ENCODE measurements at places on chromosomes 4 and X.

DNA sequence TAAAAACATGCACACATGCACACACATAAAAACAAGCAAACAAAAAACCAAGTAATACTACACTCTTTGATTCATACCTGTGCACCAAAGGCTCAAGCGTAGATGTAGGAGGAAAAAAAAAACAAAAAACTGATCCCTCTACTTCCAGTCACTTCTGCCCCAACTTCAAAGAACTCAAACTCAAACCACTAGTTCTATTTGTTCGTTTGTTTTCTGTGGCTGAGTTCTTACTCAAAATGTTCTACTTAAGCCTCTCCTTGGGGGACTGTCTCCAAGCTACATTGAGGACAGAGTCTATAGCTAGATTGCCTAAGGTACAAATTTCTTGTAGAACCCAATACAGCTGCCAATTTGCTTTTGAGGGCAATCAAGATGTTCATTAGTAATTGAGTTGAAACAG lies 171.0 kb upstream of the ATOH1 start:
- no peak for DNase-seq

DNA sequence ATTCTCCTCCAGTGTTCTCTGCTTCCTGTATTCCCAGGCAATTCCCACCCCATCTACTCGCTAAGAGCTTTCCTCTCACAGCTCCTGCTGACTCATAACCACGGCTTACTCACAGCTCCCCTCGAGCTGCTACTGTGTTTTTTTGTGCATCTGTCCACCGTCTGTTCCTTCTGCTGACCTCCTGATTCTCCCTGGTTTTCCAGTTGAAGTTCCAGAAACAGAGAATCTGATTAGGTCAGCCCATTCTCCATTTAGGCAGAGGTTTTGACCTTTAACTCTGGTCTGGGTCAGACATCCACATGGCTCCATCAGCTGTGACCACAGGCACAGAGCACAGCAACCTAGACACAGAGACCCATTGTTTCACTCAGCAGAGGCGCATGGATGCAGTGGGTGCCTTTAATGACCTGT lies 5.5 kb upstream of the SMIM20 start:
- no peak for DNase-seq

GRCh38 chrX:6968231-6968630 lies 179.3 kb upstream of the STS start:
- DNase-seq: no peak

DNA sequence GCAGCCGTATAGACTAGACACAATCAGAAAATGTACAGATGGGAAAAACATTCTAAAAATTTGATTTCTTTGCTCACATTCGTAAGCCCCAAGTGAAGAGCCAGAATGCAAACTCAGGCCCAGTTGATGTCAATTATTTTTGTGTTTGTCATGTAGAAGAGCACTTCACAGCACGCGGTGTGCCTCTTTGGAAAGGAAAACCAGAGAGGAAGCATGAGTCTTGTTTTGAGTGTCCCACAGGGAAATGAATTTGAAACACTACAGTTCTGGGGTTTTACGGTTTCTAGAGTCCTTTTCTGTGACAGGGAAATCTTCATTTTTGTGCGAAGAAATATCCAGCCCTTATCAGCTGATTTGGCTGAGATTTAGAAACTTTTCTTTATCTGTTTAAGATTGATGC lies 554.6 kb upstream of the BOD1L1 start:
- no peak for DNase-seq

GRCh38 chr4:148934926-148935578 lies 492.8 kb upstream of the NR3C2 start:
- no peak for DNase-seq

DNA sequence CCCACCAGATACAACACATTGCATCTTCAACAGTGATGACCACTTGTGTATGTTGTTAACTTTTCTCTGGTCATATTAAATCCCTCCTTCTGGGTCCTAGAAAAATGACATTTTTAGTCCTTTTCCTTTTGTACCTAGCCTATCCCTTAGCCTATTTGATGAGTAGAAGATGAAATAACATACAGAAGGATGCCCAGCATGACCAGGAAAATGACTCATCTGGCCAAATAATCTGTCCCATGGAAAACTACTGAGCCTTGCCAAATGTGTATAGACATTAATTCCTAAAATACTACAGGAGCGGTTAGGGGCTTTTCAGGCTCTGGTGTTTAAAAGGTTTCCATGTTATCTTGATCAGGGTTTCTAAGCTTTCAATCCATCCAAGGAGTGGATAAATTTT lies 129.0 kb upstream of the KCNIP4 start:
- DNase-seq: no peak

DNA sequence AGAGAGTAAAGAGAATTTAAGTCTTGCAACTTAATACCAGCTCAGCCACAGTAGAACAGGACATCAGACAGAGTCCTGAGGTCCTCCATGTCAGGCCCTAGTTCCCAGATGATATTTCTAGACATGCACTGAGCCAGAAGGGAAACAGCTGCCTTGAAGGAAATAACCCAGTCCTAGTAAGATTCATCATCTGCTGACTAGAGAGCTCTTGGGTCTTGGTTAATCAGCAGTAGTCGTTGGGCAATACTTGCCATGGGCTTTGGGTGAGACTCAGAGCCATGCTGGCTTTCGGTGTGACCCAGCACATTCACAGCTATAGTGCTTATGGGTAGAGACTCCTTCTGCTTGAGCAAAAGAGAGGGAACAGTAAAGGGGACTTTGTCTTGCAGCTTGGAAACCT lies 379.1 kb downstream of the AR start:
- DNase-seq: no peak

- DNase-seq: peak; percentile 81
Observed at GRCh38 chrX:129779747-129780146, at the start of gene SASH3. SASH3 (plus strand) TSS chrX:129779949; CDS start chrX:129780098, 149 bp downstream.

DNA sequence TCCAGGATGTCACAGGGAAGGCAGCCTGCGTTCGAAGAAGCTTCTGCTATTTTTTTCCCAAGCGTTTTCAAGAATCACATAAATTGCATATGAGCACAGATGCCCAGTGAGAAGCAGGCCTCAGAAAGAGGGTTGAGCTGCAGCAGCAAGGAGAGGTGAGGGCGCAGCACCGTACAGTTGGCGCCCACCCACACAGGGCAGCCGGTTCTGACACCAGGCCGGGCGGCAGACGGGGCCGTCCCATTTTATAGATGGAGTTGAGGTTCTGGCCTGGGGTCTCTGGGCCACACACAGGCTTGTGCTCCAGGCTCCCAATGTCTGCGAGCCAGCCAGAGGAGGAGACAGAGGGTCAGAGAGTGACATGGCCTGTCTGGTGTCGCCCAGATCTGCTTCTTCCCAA lies 22.8 kb downstream of the CPZ start:
- DNase-seq: no peak

GRCh38 chr4:98639108-98639507 lies 19.3 kb downstream of the TSPAN5 start:
- DNase-seq: no peak

DNA sequence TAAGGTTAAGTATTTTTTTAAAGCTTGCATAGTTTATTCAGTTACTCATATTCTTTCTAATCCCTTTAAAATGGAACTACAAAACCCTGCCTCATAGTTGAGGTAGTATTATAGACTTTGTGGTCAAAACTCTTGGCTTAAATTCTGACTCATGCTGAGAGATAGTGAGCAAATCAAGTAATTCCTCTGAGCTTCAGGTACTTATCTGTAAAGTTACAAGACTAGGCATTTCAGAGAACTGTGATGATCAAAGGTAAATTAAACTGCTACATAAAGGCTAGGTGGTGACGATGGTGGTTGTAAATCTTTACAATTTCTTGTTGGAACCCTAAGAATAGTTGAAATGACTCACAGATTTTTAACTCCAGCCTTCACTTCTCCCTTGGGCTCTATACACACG lies 3.2 kb upstream of the CLOCK start:
- DNase-seq: no peak

DNA sequence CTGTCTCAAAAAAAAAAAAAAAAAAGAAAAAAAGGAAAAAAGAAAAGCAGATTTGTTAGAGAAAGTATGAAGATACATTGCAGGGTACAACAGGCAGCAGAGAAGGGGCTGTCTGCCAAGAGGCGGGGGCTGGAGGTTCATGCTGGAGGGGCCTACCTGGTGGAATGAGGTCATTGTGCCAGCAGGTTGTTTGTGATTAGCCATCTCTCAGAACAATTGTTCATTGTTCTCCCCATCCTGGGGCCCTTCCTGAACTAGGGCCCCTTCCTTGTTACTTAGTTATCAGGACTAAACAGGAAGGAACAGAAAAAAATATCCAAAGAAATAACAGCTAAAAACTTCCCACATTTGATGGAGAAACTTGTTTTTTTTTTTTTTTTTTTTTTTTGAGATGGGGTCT lies 14.0 kb upstream of the GPKOW start:
- DNase-seq: no peak

DNA sequence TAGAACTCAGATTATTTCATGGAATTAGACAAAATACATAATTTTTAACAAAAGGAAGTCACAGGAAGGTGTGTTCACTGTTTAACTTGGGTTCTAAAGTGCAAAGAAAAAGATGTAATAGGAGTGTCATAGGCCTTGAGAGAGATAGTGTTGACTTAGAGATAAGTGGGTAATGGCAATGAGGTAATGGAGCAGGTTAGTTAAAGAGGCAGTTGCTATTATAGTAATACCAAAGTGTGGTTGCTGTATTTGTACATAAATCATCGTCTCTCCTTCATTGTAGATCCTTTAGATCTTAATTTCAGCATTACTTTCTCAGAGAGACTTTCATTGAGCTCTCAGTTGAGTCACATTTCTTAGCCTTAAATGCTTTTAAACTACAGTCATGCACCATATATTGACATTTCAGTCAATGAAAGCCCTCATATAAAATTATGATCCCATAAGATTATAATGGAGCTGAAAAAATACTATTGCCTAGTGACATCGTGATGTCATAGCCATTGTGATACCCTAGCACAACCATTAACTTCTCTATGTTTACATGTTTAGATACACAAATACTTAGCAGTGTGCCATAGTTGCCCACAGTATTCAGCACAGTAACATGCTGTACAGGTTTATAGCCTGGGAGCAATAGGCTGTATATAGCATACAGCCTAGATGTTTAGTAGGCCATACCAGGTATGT lies 245.4 kb downstream of the ADGRL3 start:
- no peak for DNase-seq

GRCh38 chrX:118225711-118226428 lies 109.3 kb upstream of the KLHL13 start:
- DNase-seq: no peak

DNA sequence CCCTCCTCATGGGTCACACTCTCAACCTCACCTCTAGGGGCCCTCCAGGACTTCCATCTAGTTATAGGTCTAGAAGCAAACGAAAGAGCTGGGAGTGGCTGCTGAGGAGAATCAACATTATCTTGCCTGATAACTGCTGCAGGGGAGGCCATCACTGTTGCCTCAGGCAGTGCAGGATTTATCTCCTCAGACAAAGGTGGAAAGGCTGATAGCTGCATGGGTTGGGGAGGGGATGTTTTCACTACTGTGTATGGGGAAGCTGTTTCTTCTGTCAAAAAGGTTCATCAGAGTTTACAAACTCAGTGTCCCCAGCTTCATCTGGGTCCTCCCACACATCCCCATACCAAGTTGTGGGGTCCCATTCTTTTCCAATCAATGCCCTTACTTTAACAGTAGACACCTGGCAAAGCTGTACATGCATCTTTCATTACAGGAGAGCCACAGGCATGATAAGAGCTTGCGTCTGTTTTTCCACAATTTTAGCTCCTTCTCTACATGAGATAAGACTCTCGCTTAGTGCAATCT lies 17.6 kb upstream of the PRDM8 start:
- no peak for DNase-seq

DNA sequence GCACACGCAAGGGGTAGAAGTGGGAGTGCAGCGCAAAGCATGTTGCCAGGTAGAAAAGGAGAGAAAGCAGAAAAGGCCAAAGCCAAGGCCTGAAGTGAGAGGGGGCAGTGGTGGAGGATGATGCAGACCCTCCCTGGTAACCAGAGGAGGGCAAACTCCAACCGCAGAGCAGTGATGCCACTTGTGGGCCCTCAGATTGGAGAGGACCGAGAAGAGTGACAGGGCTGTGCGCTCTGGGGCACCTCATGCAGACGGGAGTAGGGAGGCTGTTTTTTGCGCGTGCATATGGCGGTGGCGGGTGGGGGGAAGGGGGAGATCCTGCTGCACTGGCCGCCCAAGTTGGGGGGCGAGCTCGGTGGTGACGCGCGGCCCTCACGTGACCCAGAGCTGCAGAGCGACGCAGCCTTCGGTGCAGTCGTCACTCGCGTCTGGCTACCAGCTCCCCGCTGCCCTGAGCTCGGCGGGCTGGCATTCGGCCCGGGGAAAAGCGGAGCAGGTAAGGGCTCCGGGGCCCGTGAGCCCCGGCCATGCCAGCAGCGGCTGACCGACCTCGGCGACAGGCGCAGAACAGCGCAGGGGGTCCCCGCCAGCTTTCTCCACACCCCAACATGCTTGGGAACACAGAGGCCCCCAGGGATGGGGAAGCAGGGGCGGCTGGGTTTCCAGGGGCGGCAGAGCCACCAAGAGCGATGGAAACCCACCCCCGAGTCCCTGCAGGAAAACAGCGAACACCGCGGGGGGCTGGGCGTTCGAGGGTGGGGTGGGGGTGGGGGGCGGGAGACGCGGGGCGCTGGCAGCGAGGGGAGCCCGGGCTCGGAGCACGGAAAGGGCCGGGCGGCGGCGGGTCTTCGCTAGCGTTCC lies at the start of gene BEX3:
Gene BEX3, plus strand, starts transcription at position 421 of the 861 bp plus-strand sequence. CDS start 984 bp downstream, outside the sequence.
- DNase-seq: peak; percentile 38

- no peak for DNase-seq
Observed at GRCh38 chr4:35604252-35604651, 640.1 kb downstream of the ARAP2 start.

GRCh38 chr4:90950385-90950841 lies 823.2 kb downstream of the CCSER1 start:
- no peak for DNase-seq

DNA sequence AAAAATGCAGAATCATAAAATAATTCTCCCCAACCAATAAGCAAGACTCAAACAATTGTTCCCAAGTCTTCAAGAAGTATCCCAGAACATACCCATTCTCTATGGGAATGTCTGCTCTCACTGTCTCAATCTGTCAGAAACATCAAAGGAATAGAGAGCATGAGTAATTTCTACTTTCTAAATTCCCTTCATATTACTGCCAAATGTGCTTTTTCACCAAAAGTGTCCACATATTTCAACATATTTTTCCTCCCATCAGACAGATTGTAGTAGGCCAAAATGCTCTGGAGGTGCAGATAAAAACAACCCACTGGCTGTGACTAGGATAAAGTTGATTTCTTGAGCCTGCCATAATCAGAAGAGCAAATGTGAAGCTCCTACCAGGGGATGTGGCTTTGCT lies 692.0 kb upstream of the FAM241A start:
- no peak for DNase-seq

DNA sequence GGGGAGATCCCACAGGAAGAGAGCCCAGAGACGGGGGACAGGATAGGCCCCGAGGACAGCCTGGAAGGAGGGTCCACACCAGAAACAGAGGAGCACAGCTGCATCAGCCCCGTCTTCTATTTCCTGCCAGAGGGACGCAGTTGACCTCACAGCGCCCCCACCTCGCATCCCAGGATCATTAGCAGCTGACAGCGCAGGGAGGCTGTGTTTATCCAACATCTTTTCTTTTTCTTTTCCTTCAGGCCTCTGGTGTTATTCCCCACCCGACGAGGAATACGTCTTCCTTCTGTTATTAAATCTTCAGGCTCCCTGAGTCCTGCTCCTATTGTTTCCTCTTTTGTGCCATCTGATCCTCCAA lies 75.4 kb downstream of the DCHS2 start:
- peak; percentile 25 for DNase-seq

Data from activated naive CD4-positive, alpha-beta T cell treated with anti-CD3 and anti-CD28 coated beads for 36 hours (primary cell).